Foreskin keratinocyte (primary cell): ENCODE measurements at places on chromosomes 1 and 21.
A peak's percentile ranks its signal among the peaks of the same experiment; 100 is the strongest.

GRCh38 chr1:41492341-41492848 is 7.9 kb upstream of the EDN2 start:
- no peak for DNase-seq

GRCh38 chr1:171142416-171143385 is 42.4 kb upstream of the FMO2 start:
- DNase-seq = no peak

- DNase-seq = no peak
Observed at GRCh38 chr1:32861904-32862695, 8.6 kb downstream of the FNDC5 start.

DNA sequence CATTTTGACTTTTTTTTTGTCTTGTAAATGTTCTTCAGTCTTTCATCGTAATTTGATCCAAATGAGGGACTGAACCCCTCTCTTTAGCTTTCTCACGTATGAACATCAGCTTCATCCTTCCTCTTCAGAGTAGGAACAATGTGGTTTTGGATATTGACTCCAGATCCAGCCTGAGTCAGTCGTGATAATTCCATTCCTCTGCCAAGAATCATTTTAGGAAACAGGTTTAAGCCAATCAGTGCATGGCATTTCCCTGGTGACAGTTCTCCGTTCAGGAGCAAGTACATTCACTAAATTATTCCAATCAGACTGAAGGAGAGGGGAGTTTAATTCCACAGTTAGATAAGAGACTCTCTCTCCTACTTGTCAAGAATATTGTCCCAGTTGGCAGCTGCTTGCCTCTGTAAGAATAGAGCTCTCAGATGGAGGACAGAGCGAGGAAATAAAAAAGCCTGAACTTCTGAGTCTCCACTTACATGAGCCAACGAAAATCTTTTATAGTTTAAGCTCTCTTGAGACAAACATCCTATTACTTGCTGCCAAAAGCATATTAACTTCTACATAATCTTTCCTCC is 18.6 kb downstream of the RHOU start:
- DNase-seq = no peak

GRCh38 chr1:43934101-43934985 is 742 bp downstream of the ARTN start:
- DNase-seq = no peak

GRCh38 chr1:14929547-14930246 is 223.8 kb upstream of the TMEM51 start:
- DNase-seq = no peak

GRCh38 chr1:228974273-228974672 is 239.0 kb downstream of the RHOU start:
- DNase-seq = no peak

DNA sequence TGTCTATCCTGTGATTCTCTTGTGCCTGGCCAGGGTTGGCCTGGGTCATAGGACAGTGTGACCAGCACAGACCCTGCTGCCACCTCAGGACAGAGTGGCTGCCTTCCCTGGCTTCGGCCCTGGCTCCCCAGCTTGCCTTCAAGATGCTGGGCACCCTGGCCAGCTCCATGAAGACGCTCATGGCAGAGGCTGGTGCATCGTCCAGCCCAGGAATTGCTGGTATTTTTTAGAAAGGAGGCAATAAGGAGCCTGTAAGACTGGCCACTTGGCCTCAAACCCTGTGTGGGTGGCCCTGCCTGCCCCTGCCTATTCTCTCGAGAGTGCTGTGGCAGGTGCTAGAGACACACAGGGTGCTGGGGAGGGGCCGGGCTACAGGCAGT is 70.4 kb upstream of the ACTRT2 start:
- no peak for DNase-seq

- DNase-seq = no peak
Observed at GRCh38 chr1:42851420-42851819, 5.0 kb downstream of the ZNF691 start.

- no peak for DNase-seq
Observed at GRCh38 chr1:23362218-23362713, 7.4 kb downstream of the ZNF436 start.

- no peak for DNase-seq
Observed at GRCh38 chr1:159829822-159830465, 3.3 kb downstream of the SLAMF8 start.

DNA sequence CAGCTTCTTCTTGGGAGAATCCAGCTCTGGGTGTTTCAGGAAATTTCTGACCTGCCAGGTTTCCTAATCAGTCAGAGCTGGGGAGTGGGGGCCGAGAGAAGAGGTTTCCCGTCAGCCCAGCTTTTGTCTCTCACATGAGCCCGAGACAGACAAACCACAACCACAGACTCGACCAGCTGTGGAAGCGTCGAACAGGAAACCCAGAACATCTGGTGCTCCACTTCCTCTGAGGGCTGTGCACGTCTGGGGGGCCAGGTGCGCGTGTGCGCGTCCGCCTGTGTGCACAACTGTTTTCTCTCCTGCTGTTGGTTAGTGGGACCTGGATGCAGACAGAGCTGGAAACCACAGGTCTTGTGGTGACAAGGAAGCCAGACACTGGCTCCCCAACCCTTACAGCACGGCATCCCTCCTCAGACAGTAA is 113.0 kb upstream of the SLC25A33 start:
- DNase-seq = no peak

- no peak for DNase-seq
Observed at GRCh38 chr1:49060766-49061165, 284.1 kb upstream of the BEND5 start.

GRCh38 chr1:15337656-15338402 is 71.9 kb upstream of the EFHD2 start:
- DNase-seq = peak; percentile 72
